EH (cell line): ENCODE measurements at places on chromosomes 1 and 21.
A peak's percentile ranks its signal among the peaks of the same experiment; 100 is the strongest.

GRCh38 chr1:158978730-158979129, 31.0 kb upstream of the IFI16 start:
- no peak for DNase-seq

GRCh38 chr1:218351391-218352074, 6.4 kb downstream of the TGFB2 start:
- peak; percentile 60 for DNase-seq

DNA sequence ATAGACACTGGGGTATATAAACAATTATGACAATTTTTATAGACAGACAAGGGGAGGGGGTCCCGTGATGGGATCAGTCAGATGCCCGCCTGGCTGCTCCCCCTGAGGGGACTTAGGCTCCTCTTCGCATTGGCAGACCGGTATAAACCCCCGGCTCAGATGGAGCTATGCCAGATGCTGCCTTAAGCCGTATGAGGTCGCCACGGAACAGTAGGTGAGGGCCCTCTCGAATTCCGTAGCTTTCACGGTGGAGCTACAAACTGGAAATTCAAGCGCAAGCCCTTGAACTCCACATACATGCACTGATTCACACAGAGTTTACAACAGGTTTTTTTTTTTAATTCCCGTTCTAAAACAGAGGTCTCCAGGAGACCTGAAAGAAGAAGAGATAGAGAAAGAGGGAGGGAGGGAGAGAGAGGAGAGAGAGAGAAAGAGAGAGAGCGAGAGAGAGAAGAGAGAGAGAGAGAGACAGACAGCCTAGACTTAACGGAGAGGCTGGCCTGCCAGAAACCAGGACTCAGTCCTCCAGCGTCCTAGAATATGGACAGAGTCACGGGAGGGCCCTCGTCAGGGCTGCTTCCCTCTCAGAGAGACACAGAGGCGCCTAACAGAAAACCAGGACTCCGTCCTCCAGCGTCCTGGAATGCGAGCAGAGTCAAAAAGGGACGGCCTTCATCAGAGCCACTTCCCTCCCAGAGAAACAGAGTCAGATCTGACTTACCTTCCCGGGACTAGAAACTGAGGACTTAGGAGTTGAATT, 24.4 kb upstream of the TMEM54 start:
- DNase-seq: peak; percentile 47

GRCh38 chr21:46429754-46430681, 28.7 kb upstream of the DIP2A start:
- DNase-seq: no peak

- no peak for DNase-seq
Measured at GRCh38 chr21:23951251-23951650, 1656.0 kb downstream of the MRPL39 start.

DNA sequence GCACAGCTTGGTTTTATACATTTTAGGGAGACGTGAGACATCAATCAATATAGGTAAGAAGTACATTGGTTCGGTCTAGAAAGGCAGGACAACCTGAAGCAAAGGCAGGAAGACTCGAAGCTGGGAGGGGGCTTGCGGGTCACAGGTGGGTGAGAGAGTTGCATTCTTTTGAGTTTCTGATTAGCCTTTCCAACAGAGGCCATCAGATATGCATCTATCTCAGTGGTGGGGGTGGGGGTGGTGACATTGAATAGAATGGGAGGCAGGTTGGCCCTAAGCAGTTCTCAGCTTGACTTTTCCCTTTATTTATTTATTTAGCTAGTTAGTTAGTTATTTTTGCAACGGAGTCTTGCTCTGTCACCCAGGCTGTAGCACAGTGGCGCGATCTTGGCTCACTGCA, 85.6 kb downstream of the WDR4 start:
- DNase-seq: no peak

DNA sequence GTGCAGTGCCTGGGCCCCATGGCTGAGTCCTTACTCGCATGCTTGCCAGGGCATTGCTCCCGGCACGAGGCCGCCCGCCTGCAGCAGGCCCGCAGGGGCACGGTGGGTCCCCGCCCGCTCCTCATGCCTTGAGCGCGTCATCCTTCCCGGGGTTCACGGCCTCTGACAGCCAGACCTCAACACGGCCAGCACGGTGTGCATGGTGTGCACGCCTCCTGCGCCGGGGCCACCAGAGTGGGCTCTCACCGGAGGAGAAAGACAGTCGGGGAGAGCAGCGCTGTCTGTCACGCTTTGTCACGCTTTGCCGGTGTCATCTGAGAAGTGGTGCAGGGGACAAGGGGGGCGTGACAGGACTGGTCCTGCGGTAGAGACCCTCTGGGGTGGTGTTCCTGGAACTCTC, 11.9 kb upstream of the COL18A1 start:
- no peak for DNase-seq

DNA sequence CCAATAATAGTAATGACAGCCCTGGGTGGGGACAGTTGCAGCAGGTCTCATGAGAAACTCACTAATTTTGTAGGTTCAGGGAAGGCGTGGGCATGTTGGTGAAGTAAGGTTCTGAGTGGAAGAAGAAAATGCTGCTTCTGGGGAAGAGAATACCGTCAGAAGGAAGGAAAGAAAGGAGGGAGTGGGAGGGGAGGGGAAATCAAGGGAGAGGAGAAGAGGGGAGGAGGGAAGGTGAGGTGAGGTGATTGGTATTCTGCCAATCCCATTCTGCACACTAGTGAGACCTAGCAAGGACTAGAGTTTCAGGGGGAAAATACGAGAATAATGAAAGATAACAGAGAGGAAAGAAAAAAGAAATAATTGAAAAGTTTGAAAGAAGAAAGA, 32.4 kb upstream of the MGST3 start:
- DNase-seq: no peak

- DNase-seq: no peak
Measured at GRCh38 chr1:54163051-54163450, 10.3 kb upstream of the CDCP2 start.

- peak; percentile 44 for DNase-seq
Measured at GRCh38 chr1:31013187-31013864, 52.2 kb downstream of the PUM1 start.

DNA sequence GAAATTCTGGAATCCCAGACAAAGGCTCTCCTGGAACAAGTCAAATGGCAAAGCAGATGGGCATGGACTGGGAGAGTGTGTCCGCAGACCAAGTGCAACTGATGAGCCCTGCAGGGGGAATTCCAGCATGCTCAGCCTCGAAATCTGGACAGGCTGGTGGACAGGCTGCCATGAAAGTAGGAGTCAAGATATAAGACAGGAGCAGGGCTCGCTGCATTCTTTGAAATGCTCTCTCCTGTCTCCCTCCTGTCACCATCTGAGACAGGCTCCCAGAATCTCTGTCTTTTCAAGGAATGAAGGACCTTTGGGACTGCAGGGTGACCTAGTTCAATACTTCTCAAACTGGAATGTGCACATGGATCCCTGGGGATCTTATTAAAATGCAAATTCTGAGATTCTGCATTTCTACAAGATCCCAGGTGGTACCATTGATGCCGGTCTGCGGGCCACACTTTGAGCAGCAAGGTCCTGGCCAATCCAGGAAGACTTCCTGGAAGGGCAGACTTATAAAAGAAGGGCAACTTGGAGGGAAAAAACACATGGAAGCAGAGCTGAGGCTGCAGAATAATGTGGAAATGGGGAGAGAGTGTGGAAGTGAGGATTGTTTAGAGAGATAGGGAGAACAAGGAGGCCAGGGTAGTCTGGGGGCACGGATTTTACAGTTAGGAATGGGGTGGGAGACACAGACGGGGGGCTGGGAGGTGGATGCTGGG, 29.8 kb downstream of the TNNT2 start:
- DNase-seq: no peak

DNA sequence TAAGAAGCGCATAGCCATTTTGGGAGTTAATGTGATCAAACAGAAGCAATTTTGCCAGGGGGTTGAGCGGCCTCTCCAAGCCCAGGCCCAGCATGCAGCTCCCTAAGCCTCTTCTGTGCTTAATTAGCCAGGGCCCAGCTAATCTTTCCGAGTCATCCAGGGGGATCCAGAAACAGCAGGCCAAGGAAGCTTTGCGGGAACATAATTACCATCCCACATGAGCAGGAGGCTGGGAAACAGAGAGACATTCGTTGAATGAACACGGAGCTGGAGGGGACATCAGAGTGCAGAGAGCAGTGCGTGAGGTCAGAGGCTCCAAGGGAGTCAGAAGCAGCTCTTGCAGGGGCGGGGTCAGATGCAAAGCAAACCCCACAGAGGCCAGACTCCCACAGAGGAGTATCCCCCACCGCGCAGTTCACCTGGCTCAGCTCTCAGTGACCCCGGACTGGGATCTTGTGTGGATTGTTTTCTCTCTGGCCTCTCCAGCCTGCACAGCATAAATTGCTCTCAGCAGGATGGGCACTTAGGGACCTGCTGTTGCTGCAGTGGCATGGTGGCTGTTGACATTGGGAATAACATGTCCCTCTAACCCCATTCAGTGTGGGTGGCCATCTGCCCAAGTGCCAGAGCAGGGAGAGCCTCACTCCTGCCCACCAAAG, 657.4 kb downstream of the AJAP1 start:
- DNase-seq: no peak

DNA sequence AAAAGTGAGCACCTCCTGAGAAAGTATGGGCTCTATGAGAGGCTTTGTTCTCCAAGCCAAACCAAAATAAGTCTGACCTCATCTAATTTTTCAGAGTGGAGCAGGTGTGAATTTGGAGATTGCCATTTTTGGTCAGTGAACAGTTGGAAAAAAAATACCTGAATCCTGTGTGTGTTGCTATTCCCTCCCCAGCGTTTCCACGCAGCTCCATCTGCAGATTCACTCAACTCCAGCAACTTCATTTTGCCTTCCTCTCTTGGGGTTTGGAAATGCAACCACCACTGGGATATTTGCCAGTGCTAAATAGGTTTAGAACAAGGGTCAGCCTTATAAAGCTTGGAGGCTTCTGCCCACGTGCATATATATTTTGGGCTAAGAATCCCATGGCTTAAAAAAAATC, 11.2 kb downstream of the CASQ2 start:
- no peak for DNase-seq

DNA sequence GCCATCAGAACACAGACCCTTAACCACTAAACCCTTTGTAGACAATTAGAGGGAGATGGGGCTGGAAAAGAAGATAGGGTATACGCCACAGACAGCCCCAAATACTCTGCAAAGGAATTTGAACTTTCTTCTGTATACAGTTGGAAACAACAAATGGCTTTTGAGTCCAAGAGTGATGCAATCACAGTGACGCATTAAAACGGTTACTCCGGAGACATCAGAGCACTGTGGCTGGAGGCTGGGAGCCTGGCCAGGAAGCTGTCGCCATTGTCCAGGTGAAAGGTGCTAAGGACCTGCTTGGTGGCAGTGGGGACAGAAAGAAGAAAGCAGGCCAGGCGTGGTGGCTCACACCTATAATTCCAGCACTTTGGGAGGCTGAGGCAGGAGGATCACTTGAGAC, 4.2 kb downstream of the FLAD1 start:
- no peak for DNase-seq

DNA sequence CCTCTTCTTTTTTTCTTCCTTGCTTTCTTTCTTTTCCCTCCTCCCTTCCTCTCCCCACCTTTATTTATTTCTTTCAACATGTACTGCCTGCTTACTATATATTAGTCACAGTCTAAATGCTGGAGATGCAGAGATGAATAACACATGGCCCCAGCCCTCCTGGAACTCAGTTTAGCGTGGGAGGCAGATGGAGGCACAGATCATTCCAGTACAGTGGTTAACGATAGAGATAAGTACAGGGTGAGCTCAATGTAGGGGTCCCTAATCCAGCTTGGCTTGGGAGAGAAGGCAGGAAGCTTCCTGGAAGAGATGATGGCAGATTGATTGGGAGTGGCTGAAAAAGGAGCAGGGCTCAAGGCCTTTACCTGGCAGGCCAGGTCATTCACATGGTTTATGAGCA, 55.6 kb upstream of the PPP2R5A start:
- DNase-seq: peak; percentile 83

DNA sequence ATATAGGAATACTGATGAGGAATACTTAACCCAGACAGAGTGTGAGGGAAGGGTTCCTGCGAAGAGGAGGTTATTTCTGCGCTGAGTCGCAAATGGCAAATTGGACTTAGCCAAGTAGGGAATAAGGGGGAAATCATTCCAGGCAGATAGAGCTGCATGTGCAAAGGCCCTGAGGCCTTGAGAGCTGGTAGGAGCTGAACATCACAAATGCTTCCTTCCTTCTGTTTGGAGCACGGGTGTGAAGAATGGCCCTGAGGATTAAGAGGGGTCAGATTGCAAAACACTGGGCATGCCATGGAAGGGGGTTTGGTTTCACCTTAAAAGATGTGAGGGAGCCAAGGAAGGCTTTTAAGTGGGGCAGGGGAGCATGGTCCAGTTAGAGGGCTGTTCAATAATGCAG, 12.4 kb downstream of the IER5 start:
- DNase-seq: no peak

DNA sequence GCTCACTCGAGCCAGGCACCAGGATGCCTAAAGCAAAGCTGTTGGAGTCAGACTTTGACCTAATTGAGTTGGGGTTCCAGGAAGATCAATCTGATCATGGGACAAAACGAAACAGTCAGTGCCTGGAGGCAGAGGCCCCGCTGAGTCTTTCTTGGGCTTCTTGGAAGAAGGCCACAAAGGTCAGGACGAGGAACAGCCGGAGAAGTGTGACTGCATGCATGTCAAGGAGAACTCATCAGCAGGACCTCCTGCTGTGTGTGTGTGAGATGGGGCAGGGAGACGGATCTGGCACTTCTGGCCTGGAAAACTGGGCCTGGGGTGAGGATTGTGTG, 190.8 kb downstream of the CAMTA1 start:
- no peak for DNase-seq

DNA sequence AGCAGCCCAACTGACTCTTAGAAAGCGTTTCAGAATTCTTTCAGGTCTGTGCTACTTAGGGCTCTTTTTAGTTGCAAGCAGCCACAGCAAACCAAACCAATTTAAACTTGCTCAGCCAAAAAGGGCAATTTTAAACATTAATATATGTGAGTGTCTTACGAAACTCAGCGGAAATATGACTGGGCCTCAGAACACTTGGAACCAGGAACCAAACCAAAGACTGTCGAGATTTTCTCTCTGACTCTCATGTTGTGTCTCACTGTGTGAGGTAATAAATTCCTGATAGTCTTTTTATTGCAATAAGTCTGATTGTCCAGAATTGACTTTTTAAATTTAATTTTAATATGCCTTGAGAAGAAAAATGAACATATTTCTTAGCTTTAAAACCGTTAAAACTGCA, 122.3 kb downstream of the SYF2 start:
- no peak for DNase-seq

DNA sequence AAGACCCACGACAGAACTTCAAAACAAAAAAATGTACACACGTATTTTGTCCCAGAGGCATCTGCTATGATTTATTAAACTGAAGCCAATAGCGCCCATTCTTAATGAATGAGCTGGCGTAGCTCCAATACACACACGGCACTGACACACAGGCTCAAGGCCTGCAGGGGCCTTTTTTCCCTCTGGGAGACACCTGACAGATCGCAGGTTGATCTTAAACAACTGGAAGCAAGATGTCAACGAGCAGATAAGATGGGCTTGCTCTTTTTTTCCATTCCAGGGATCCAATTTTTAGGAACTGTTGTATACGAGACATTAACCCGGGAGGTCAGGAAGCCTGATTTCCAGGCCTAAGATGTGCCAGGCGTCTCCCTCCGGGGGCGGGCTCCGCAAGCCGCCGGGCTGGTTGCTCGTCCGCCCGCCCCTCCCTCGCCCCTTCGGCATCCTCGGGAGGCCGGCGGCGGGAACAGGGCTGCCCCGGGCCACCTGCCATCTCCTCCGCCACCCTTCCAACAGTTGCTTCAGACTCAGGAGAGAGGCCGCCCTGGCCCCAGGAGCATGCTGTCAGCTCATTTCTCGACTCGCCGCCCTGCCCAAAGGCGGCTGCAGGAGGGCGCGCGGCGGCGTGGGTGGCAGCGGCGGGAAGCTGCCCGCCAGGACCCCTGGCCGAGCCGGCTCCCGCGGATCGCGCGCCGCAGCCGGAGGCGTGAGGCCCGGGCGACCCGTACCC, 735 bp downstream of the TTC13 start:
- DNase-seq: peak; percentile 32

- DNase-seq: no peak
Measured at GRCh38 chr1:168788258-168788657, 59.3 kb upstream of the DPT start.
